Activated CD8-positive, alpha-beta memory T cell treated with anti-CD3 and anti-CD28 coated beads for 48 hours (primary cell): ENCODE measurements at places on chromosomes 12 and 14.

- no peak for DNase-seq
Observed at GRCh38 chr12:52291267-52291935, at the start of gene KRT81. TSS of gene KRT81 (minus strand) at chr12:52291534. CDS start at chr12:52291465, 69 bp downstream.

- DNase-seq: peak; percentile 18
Observed at GRCh38 chr12:43444940-43445564, 107.0 kb downstream of the ADAMTS20 start.

DNA sequence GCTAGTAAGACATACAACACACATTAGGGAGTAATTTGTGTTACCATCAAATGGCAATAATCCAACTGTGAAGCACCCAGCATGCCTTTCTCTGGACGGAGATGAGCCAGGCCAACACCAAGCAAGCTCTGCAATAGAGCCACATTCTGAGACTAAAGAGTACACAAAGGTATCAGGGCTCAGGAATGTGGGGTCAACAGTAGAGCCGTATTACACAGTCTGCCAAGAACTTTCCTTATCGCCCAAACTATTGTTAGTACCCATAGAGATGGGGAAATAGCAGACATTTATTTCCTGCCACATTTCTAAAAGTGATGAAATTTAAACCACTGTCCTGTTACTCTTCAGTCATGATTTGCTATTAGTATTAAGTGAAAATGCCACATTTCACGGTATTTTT, 113.7 kb downstream of the BMP4 start:
- DNase-seq: no peak

DNA sequence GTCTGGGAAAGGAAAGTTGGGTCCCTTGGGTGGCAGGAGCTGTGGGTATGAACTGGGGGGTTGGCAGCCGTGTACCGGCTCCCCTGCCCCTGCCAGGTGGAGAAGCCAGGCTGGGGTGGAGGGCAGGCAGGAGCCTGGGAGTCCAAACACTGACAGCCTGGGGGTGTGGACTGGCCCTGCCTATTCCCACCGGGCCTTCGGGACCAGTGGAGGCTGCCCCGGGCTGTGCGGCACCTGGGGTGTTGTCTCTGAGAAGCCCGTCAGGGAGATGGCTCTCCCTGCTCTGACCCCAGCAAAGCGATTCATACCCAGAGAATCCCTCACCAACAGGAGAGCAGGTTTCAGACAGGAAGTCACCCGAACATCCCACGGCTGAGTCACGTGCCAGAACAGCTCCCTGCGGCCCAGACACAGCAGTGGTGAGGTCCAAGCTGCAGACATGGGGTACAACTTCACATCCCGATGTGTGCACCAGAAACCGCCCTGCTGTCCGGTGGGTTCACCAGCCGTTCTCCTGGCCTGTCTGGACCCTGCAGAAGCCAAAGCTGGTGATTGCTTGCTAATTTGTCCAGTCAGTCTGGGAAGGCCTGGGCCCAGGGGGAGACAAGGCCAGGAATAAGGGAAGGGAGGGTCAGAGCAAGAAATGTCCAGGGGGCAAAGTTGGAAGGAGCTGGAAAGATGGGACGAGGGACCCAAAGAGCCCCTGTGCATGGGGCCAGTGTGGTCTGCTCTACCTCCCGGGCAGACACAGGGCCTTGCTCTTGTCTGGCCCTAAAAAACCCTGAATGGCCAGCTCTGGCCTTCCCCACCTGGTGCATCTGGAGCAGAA, 2.1 kb upstream of the GPR132 start:
- DNase-seq: no peak

DNA sequence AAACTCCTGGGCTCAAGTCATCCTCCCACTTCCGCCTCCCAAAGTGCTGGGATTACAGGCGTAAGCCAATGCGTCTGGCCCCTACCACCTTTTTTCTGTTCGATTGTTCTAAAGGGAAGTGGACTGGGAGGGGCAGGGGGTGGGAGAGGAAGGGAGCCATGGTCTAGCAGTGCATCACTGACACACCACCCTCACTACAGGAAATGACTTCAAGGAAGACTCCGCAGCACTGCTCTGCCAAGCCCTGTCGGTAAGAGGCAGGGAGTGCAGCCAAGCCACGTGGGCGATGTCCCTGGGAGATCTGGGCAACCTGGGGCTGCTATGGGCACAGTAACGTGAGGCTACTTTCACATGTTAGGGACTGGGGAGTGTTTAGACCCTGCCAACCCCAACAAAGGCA, 18.0 kb downstream of the LRRC74A start:
- DNase-seq: peak; percentile 28

DNA sequence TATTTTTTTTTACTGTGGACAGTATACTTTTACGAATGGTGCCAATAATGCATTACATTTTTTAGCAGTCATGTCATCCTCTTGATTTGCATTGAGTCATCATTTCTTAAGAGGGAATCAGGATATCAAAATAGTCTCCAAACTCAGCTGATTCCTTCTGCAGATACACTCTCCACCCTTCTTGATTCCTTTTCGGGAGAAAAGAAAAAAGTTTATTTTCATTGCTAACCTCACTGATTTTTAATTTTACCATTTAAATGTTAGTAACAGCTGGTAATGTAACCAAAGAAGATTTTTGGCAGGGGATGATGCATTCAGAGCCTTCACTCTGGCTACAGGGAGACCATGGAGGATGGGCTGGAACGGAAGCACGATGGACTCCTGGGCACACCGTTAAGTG, 47.5 kb downstream of the MRPL42 start:
- DNase-seq: no peak

- DNase-seq: no peak
Observed at GRCh38 chr12:98686603-98687002, 41.5 kb downstream of the APAF1 start.

GRCh38 chr12:86741531-86741930, 485.3 kb upstream of the MGAT4C start:
- no peak for DNase-seq

- DNase-seq: no peak
Observed at GRCh38 chr12:58346032-58346632, 404.8 kb downstream of the ATP23 start.

DNA sequence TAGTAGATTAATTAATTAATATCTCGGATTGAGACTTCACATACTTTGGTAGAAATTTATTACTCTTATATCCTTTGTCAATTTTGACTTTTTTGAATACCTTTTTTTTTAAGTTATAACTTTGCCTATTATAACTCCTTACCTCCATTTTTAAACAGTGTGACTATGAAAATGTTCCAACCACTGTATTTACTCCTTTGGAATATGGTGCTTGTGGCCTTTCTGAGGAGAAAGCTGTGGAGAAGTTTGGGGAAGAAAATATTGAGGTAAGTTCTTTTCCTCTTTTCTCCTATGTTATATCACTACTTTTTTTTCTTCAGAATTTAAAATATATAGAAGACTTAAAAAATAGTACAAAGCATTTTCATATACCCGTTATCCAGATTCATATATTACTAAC, 27.8 kb downstream of the EID3 start:
- no peak for DNase-seq

DNA sequence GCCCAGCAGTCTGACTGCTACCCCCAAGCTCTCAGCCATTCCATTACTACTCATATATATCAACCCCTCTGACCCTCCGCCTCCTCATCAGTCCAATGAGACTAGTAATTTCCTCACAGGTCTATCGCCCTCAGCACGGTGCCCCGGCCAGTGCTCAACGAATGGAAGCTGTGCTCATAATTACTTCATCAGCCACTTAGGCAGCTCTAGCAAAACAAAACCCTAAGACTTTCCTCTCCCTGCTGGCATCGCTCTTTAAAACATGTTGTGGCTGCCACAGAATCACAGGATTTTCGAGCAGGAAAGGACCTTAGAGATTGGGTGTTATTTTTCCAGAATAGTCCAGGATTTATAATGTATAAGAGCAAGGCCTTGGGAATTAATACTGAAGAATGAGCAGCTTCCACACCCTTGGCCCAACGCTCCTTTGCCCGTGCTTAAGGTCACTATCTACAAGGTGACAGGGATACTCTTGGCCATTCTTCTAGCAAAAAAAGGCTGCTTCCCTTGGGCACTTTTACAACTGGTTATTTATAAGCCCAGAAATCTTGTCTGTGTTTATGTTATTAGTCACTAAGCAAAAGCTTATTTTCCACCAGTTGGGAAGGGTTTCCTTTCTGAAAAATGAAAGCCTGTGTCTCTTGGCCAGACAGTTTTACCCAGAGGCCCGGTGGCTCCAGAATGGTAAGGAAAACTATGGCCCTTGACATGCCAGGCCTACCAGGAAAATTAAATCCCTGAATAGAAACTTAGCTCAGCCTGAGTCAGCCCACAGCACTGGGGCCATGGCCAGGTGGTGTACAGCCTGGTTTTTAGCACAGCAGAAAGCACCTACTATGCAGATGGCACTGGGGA, 47.9 kb downstream of the NUAK1 start:
- no peak for DNase-seq

DNA sequence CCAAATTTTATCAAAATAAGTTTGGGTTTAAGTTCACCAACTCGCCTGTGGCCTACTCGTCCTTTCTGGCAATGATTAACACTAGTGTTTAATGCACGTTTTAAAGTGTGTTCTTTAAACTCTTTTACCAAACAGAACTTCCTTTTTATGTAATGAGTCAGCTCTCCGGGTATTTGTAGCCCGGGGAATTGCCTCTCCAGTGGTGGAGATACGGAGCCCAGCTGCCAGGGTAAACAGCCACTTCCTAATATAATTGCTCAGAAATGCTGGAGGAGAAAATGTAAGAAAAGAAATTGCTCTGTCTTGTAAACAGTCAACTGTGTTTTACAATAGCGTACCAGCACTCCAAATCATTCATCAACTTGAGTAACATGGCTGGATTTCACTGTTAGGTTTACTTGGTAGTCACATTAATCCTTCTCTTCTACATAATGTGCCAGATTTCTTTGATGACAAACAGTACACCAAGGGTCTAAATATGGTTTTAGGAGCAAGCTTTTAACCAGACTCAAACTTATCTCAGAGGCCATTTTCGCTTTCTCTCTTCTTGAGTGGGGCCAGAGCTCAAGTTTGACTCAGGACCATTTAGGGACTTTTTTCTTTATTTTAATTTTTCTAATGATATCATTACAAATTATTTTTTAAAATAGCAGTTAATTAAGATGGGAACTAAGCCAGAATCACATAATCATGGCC, 101.2 kb upstream of the SLC38A2 start:
- DNase-seq: no peak
